ENCODE measurements at places on chromosomes 4 and X. TPM values are rescaled to one million over a fixed set of nuclear protein-coding genes. Genes with fewer than 3 reads are reported as not detected.

- no peak for DNase-seq
These were observed 694.5 kb upstream of the SLIT2 start for GRCh38 chr4:19557161-19557560.

DNA sequence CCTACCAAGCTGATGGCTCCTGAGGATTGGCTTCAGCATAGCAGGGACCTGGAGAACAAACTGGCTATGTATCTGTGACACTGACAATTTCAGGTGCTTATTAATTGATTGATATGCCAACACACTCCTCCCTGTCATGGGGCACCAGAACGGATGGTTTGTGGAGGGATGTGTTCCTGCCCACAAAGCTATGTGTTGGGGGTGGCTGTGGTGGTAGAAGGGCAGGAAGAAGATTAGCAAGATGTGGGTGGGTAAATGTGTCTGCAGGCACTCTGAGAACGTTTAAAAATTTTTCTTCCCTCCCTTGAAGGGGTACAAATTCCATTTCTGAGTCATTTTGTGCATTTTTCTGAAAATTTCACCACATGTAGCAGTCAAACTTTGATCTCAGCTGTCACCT lies 55.0 kb upstream of the SCML1 start:
- DNase-seq = no peak

Gene FDCSP
- total RNA-seq = not detected

Gene ZFX
- total RNA-seq = 44.6 TPM

Gene RNF128
- not detected for total RNA-seq

DNA sequence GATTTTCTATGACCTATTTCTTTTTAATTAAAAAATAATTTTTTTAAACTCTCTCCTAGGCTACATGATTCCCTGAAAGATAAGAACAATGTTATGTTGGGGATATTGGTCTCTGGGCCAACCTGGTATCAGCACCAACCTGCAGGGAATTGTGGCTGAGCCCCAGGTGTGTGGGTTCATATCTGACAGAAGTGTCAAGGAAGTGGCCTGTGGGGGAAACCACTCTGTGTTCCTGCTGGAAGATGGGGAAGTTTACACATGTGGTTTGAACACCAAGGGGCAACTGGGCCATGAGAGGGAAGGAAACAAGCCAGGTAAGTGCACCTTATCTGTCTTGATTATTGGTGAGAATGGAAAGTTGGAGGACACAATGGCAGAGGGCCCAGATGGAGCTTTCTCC lies 13.5 kb downstream of the HERC3 start:
- DNase-seq = peak; percentile 14
